NCI-H460 (cell line): ENCODE measurements at places on chromosomes 4 and X.

- DNase-seq = no peak
Observed at GRCh38 chrX:9370893-9371292, 94.0 kb upstream of the TBL1X start.

DNA sequence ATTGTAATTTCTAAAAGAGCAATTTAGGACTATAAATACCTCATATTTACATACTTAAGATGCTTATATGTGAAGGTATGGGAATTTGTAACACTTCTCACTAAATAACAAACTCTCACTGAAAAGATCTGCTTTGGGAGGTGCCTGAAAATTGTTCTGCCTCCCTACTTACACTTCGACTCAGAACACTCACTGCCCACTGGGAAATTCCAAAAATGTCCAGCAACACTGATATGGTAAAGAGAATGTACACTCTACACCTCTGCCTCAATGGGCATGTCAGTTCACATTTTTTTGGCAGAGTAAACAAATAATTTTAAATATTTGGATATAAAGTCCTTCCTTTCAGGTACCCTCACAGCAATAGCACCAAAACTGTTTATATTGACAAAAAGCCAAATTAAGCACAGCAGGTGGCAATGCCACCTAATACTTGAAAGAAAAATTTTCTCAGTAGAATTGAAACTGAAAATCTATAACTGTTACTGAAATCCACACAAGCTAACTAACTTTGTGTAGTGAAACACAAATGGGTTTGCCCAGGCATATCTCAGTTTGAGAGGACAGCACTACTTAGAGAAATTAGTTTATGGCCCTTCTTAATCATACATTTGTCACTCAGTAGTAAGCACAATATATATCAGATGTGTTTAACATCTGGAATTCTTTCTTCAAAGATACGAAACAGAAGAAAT, 67.1 kb downstream of the PRDM5 start:
- no peak for DNase-seq

DNA sequence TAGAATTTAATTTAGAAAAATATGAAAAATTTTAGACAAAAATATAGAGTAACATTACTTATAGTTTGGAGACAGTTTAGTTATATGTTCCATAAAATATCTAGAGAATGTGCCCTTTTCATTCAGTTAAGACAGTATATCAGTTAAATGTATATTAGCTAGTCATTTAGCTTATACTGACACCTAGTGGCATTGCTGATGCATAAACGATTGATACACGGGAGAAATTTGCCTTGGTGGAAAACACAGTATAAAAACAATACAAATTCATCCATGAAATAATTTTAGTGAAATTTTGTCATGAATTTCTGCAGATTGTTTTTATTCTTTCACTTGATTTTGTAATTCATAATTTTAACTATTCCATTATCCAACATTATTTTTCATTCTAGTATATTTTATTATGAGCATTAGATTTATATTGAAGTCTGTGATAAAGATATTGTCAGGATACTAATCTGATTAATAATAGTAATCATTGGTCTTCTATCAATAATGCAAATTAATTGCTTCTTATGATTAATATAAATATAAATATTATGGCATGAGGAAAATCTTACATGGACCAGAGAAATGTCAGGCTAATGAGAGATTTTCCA, 219.0 kb downstream of the TLL1 start:
- peak; percentile 44 for DNase-seq

- no peak for DNase-seq
Observed at GRCh38 chr4:3311095-3311372, 18.2 kb downstream of the RGS12 start.

DNA sequence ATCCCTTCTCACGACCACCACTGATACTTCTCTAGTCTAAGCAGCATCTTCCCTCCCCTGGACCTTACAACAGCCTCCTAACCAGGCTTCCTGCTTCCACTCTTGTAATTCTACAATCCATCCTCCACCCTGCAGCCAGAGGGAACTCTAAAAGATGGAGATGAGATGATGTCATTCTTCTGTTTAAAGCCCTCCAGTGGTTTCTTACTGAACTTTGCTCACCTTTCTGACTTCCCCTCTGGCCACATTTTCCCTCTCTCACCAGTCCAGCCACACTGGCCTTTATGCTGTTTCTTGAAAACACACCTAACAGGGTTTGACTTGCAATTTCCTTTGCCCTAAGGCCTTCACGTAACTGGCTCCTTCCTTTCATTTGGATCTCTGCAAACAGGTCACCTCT, 191.4 kb upstream of the NHS start:
- DNase-seq = no peak

DNA sequence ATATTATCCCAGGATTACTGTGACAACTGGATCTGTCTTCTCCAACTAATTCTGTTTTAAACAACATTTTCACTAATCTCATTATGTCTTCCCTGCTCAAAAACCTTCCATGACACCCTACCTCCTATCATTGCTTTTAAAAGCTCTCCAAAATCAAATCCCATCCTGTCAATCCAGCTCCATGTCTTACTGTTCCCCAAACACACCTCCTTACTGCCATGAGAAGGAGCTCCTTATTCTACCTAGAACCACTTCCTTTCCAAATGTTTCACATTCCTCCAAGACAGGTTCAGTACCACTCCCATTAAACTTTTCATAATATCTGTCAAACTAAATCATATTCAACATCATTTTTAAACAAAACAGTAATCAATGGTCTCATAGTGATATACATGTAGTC, 66.9 kb upstream of the WDR17 start:
- DNase-seq = peak; percentile 15
